Right renal pelvis (tissue), 4 donors: ENCODE measurements at places on chromosomes 1 and 21. TPM values are rescaled to one million over a fixed set of nuclear protein-coding genes. Genes with fewer than 3 reads are reported as not detected.

GRCh38 chr1:64195081-64195395 lies 8.4 kb upstream of the UBE2U start:
- no peak for DNase-seq

GRCh38 chr1:150162862-150163706 lies 13.4 kb downstream of the PLEKHO1 start:
- peak; percentile 92 for DNase-seq

DNA sequence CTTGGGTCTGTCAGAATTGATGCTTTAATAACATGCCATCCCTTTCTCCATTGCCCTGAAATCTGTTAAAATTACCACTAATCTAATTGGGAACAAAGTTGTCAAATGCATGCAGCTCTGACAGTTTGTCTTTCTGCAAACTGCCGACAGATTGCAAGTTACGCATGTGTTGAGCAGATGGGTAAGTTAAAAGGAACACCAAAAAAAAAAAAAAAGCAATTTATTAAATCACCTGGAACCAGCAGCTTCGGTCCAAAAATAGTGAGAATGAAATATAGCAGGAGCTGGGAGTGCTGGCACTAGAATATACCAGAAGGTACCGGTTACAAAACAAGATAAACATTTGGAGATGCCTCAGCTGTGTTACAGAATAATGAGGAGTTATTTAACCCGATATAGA lies 149.6 kb upstream of the C1orf87 start:
- no peak for DNase-seq

LHX8 gene
- polyA plus RNA-seq, result not detected

DNA sequence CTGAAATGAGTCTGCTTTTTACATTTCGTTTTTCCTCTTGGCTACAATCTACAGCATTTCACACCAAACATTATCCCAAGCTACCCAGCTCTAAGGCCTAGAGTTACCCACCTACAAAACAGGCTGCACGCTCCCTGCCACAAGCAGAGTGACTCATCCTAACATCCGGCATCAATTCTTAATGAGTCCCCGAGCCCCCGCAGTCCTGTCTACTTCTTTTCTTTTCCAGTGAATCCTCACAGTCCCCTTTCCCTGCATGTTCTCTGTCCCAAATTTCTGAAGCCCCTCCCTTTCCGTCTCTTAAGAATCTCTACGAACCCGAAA lies 650 bp downstream of the PCNX2 start:
- no peak for DNase-seq

IARS2 gene
- polyA plus RNA-seq, result 100 TPM

DNA sequence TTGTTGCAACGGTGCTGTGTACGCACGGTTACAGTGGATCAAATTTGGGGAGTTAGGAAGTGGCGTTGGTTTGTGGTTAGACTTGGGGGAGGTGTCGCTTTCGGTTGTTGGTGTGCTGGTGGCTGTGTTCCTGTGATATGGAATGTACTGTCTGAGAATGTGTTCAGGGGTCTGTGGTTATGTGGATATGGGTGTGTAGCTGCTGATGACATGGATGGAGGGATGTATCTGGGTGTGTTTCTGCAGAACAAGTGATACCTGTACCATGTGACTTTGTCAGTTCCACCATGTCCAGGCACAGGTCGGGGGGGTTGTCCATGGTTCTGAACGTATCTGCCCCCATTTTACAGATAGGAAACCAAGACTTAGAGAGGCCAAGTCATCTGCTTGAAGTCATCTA lies 22.7 kb downstream of the PAX7 start:
- DNase-seq, result no peak

DNA sequence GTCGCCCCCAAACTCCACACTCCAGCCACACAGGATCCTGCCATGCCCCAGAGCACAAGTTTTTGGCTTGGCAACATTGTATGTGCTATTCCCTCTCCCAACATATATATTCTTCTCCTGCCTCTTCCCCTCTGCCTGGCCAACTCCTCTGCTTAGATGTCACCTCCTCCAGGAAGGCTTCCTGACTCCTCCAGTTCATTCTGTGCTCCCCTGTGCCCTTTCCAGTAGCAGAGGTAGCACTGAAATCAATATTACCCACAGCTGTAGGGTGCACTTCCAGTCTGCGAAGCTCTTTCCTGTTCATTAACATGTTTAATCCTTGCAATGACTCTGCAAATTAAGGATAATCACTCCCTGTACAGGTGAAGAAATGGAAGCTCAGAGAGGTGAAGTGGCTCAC lies 21.2 kb downstream of the ALDH4A1 start:
- DNase-seq, result no peak

- no peak for DNase-seq
These were observed 28.9 kb downstream of the S100A6 start for GRCh38 chr1:153506831-153507413.

DNA sequence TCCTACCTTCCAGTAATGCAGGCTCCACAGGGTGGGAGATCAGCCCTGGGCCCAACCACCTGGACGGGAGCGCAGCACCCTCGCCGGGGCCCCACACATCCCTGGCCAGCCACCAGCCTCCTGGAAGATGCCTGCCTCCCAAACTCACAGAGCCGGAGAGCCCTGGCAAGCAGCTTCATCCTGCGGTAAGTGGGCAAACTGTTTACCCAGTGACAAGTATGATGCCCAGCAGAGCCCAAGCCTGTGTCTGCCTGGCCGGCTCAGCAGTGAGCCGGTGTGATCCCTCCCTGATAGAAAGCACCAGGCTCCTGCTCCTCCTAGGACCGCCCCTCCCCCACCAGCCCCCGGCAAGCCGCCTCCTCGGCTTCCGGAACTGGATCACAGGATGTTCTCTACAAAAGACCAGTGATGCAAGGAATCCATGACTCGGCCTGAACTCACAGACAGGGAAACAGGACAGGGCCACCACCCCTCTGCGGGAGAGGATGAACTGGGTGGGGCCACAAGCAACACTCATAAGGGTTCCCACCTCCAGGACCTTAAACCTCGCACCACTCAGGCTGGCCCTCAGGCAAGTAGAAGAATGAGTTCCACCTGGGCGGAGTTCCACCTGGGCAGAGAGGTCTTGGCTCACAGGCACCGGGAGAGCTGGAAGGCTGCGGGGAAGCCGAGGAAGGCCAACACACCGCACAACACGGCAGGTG lies 7.9 kb downstream of the ACOT7 start:
- DNase-seq, result no peak

PKP1 gene
- 0.06 TPM for polyA plus RNA-seq

GRCh38 chr1:204350857-204351573 lies 8.7 kb downstream of the PLEKHA6 start:
- peak; percentile 77 for DNase-seq

GJA8 gene
- polyA plus RNA-seq, result 0.67 TPM

DNA sequence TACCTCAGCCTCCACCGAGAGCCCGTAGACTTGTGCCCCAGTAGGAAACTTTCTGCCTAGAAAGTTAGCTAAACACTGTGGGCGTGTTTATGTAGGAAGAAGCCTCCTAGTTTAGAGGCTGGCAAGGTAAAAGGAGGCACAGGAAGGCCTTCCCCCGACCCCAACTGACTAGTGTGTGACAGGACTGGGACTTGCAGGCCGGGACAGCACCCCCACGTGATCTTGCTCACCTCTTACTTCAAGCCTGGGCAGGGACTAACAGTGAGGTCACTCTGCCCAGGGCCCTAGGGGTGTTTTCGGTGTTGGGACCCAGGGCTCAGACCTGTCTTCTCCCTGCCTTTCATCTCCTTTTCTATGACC lies 392 bp upstream of the TAGLN2 start:
- DNase-seq, result no peak

LELP1 gene
- not detected for polyA plus RNA-seq

DNA sequence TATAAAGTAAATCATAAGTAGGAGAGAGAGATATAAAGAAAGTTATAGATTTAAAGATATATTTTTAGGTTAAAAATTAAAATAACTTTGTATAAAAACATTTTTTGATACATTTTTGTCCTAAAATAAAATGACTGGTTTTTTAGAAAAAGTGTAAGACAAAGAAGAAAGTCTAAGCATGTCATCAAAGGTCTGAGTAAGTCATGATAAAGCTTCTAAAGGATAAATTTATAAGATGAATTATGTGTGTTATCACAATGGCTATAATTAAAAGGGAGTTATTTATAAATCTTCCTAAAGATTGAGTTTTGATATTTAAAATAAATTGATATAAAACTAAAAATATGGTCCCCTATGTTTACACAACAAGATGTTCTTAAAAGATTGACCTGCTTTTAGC lies 370.9 kb downstream of the PTPRU start:
- no peak for DNase-seq

SAMD11 gene
- polyA plus RNA-seq, result 54.0 TPM
